ENCODE measurements at places on chromosomes 4 and X.

DNA sequence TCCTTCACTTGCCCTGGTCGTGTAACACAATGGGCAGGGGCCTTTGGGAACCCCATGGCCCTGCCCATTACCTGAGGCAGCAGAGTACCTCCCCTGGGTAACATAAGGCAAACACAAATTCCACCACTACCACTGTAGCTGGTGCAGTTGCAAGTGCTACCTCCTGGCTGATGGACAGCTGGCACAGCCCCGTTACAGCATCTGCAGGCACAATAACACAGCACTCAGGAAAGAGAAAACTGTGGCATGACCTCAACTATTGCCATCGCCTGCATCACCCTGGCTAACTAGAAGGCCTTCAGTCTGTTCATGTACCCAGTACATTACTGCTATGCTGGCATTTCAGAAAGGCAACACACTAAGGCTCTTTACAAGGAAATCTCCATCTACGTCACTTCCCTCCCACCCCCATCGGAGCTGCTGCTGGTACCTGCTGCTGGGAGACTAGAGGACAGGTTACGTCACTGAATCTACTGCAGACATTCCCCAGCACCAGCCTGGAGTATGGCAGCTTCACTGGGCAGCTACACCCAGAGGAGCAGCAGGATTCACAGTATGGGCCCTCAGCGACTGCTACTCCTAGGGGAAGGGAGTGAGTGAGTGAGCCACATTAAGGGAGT is 39.4 kb downstream of the ARFIP1 start:
- no peak for DNase-seq

- DNase-seq: no peak
Observed at GRCh38 chrX:10178866-10179463, 22.2 kb downstream of the CLCN4 start.

- DNase-seq: no peak
Observed at GRCh38 chr4:79603681-79604080, 195.7 kb upstream of the GK2 start.

GRCh38 chr4:163595580-163595979 is 101.1 kb downstream of the TMA16 start:
- no peak for DNase-seq

GRCh38 chr4:73718375-73719373 is 21.7 kb upstream of the CXCL8 start:
- no peak for DNase-seq

DNA sequence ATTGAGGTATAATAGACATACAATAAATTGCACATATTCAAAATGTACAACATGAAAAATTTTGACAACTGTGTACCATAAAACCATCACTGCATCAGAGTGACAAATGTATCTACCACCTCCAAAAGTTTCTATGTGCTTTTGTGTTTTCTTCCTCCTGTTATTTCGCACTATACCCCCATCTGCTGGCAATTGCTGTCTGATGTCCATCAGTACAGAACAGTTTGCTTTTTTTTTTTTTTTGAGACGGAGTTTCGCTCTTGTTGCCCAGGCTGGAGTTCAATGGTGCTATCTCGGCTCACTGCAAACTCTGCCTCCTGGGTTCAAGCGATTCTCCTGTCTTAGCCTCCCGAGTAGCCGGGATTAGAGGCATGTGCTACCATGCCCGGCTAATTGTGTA is 154.3 kb upstream of the GIMD1 start:
- no peak for DNase-seq

Measured in activated T-cell treated with anti-CD3 and anti-CD28 coated beads, Interleukin-2, amount 50 U/mL, for 24 hours (primary cell).